ENCODE measurements at places on chromosomes 11 and 22.

DNA sequence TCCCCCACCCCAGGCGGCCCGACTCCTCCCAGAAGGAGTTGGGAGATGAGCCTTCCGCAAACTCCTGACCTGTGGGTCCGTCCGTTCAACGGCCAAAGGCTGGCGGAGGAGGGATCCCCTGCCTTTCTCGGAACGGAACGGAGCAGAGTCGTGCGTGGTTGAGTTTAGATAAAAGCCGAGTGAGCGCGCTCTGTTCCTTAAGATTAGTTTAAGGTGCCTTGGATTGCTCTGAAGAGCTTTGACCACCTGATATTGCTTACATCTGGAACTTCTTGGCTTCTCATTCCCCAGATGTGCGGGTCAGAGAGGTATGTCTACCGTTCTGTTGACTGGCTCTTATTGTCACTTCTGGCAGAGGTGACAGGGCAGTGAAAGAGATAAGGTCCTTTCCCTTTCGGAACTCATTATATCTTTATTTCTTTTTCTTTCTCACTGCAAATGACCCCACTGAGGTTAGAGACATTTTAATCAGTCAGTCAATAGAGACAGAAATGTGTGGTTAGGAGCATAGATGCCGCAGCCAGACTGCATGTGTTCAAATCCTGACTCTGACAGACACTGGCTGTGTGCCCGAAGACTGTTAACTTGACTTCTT lies at the start of gene TRIM6:
TRIM6 (plus strand) TSS at position 31 of the 595 bp plus-strand sequence; CDS start at position 292, 261 bp downstream.
- H3K27me3 ChIP-seq: no peaks in the 10 kb centered on the region
- peaks cover 10% of the 10 kb centered on the region for H3K4me1 ChIP-seq
- H3K27ac ChIP-seq: peak within 1 kb of the TSS; percentile 59
- H3K4me3 ChIP-seq: peak within 1 kb of the TSS; percentile 63
- peak; percentile 31 for DNase-seq

GRCh38 chr22:31333641-31334040 lies 12.5 kb downstream of the PATZ1 start:
- H3K4me3 ChIP-seq: no peak overlapping the region
- no peak overlapping the region for H3K27ac ChIP-seq
- H3K27me3 ChIP-seq: no peaks in the 10 kb centered on the region
- H3K36me3 ChIP-seq: peaks cover 12% of the 10 kb centered on the region
- no peak for DNase-seq

DNA sequence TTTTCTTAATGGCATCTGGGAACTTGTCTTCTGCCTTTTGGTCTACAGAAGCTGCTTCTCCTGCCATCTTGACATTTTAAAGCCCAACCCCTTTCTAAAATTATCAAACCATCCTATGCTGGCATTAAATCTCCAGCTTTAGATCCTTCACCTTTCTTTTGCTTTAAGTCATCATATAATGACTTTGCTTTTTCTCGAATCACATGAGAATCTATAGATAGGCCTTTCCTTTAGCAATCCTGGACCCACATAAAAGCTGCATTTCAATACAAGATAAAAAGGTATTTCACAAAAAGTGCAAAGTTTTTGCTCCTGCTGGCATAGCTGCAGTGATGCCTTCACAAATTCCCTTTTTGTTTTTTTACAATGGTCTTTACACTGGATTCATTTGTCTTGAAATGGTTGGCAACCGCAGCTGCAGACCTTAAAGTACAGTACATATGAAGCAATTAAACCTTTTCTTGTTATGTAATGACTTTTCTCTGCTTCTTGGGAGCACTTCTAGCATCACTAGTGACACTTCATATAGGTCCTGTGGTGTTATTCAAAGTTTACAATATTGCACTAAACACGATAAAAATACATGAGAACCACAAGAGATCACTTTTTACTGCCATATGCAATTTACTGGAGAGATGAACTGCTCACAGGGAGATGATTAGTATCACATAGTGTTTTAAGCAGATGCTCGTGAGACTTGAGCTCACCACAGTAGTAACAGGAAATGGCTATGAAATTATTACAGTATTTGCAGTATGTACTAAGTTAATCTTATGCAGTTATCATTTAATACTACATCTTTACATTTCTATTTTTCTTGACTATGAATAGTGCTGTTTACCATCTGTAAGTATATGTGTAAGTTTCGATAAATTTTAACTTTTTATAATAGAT lies 41.6 kb downstream of the ACER3 start:
- H3K27me3 ChIP-seq: no peaks in the 10 kb centered on the region
- no peak for DNase-seq
- no peaks in the 10 kb centered on the region for H3K4me1 ChIP-seq
- no peak overlapping the region for H3K4me3 ChIP-seq
- no peak overlapping the region for H3K27ac ChIP-seq

GRCh38 chr22:39170825-39171622 lies 18.5 kb upstream of the CBX7 start:
- peak; percentile 67 for DNase-seq
- no peaks in the 10 kb centered on the region for H3K36me3 ChIP-seq
- no peaks in the 10 kb centered on the region for H3K27me3 ChIP-seq
- H3K4me1 ChIP-seq: peaks cover 29% of the 10 kb centered on the region
- H3K27ac ChIP-seq: no peak overlapping the region

- H3K4me3 ChIP-seq: no peak overlapping the region
- H3K27me3 ChIP-seq: peaks cover 9% of the 10 kb centered on the region
- H3K36me3 ChIP-seq: no peaks in the 10 kb centered on the region
- DNase-seq: no peak
- no peak overlapping the region for H3K27ac ChIP-seq
Measured at GRCh38 chr11:2287091-2287490, 14.6 kb downstream of the C11orf21 start.

GRCh38 chr11:1397146-1397861 lies 7.6 kb downstream of the BRSK2 start:
- no peaks in the 10 kb centered on the region for H3K36me3 ChIP-seq
- no peaks in the 10 kb centered on the region for H3K27me3 ChIP-seq
- H3K4me1 ChIP-seq: no peaks in the 10 kb centered on the region
- H3K4me3 ChIP-seq: no peak overlapping the region
- no peak overlapping the region for H3K27ac ChIP-seq

DNA sequence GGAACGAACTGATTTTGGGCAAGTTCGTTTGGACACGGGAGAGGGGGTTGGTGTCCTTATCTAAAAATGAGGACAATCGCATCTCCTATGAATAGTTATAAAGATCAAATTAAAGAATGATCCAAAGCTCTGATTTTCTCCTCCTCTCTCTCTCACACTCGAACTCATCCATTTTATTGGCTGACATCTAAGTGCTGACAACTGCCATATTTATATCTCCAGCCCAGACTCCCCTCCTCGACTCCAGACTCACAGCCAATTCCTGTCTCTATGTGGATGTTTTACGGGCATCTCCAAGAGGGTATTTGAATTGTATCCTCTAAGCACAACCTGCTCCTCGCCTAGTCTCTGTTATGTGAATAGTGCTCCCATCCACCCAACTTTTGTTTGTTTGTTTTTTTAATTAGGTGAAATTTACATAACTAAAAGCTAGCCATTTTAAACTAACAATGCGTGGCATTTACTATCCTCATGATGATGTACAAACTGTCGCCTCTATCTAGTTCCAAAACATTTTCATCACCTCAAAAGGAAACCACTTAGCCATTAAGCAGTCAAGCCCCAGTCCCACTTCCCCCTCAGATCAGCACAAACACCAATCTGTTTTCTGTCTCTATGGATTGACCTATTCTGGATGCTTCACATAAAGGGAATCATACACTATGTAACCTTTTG lies 4.0 kb downstream of the SYN3 start:
- no peak for DNase-seq
- H3K4me3 ChIP-seq: no peak overlapping the region
- H3K27me3 ChIP-seq: peaks cover 11% of the 10 kb centered on the region
- no peaks in the 10 kb centered on the region for H3K4me1 ChIP-seq
- no peaks in the 10 kb centered on the region for H3K36me3 ChIP-seq

DNA sequence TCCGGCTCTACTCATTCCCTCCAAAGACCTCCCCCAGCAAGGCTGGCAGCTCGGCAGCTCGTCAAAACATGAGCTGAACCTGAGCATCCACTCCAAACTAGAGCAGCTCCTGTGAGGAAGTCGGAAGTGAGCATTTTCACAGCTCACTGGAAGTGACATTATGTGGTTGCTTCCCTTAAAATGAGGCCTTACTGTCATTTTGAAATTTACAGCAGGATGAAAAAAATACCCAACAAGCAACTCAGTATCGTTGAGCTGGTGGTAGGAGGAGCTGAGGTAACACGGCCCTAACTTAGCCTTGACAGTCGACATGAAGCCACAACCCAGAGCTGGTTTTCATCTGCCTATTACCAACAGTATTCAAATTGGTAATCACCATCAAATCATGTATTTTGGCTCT lies 38.0 kb upstream of the ARFGAP3 start:
- no peak overlapping the region for H3K27ac ChIP-seq
- no peaks in the 10 kb centered on the region for H3K27me3 ChIP-seq
- H3K4me1 ChIP-seq: no peaks in the 10 kb centered on the region
- H3K36me3 ChIP-seq: peaks cover 4% of the 10 kb centered on the region
- no peak for DNase-seq
- no peak overlapping the region for H3K4me3 ChIP-seq

GRCh38 chr11:44338026-44338425 lies 28.1 kb upstream of the ALX4 start:
- H3K4me3 ChIP-seq: no peak overlapping the region
- DNase-seq: no peak
- no peak overlapping the region for H3K27ac ChIP-seq

DNA sequence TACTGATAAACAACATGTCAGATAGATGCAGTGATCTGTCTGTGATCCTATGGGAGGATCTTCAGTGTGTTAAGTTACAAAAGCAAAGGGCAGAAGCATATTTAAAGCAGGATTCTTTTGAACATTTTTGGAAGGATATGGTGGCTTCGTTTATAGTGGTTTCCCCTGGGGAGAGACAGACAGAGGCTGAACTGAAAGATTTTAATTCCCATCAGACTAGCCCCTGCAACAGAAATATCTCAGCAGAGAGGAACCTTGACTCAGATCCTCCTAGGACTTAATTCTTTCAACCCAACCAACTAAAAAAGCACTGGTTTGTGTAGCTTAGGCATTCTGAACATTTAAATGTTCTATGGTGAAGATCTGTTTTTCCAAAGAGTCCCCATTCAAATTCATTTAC lies 5.7 kb downstream of the CLTCL1 start:
- no peaks in the 10 kb centered on the region for H3K27me3 ChIP-seq
- no peaks in the 10 kb centered on the region for H3K36me3 ChIP-seq
- no peak overlapping the region for H3K4me3 ChIP-seq
- peak overlapping the region; percentile 31 for H3K27ac ChIP-seq

- no peaks in the 10 kb centered on the region for H3K27me3 ChIP-seq
- no peak overlapping the region for H3K4me3 ChIP-seq
- DNase-seq: no peak
- H3K27ac ChIP-seq: no peak overlapping the region
Measured at GRCh38 chr22:22756109-22756508, 111.7 kb downstream of the GGTLC2 start.

- H3K4me1 ChIP-seq: peaks cover 7% of the 10 kb centered on the region
- no peaks in the 10 kb centered on the region for H3K27me3 ChIP-seq
- H3K36me3 ChIP-seq: peaks cover 13% of the 10 kb centered on the region
- peak overlapping the region; percentile 88 for H3K4me3 ChIP-seq
- H3K27ac ChIP-seq: peak overlapping the region; percentile 68
- DNase-seq: peak; percentile 68
Measured at GRCh38 chr11:63813563-63814382, 517 bp downstream of the SPINDOC start.

- DNase-seq: no peak
- no peak overlapping the region for H3K27ac ChIP-seq
- H3K4me3 ChIP-seq: no peak overlapping the region
- no peaks in the 10 kb centered on the region for H3K4me1 ChIP-seq
- H3K36me3 ChIP-seq: no peaks in the 10 kb centered on the region
- H3K27me3 ChIP-seq: no peaks in the 10 kb centered on the region
Measured at GRCh38 chr11:31725176-31725575, 85.9 kb downstream of the PAX6 start.

DNA sequence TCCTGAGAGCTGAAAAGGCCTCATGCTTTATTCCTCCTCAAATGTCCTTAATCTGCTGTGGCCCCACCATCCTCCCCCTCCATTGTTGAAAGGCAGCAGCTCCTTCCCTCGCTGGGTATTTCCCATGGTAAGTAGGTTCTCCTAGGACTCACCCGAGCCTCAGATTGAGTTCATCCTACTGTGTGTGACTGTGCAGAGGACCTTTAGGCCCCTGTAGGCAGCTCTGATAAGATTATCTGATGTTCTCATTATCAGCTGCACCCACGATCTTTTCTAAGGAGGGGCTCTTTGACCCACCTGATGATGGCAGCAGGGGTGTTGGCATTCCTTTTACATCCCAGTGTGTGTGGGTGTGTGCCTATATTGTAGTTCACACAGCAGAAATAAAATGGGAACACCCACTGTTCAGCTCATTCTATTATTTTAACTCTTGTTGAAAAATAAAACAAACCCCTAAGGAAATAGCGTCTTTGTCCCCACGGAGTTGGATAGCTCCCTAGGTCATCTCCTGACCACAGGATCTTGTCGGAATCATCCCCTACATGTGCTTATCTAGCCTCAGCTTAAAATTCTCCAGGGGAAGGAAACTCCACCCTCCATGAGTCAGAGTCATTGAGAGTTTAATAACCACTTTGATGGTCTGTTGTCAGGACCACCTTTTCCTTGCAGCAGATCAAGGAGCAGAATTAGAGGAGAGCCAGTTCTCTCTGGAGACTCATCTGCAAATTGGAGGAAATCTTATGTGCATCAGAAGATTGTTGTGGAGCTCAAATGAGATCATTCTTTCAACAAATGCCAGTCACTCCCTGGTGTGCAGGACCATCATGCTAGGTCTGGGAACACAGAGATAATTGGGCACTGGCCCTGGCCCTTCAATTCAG lies 19.3 kb downstream of the ENDOD1 start:
- H3K36me3 ChIP-seq: no peaks in the 10 kb centered on the region
- no peaks in the 10 kb centered on the region for H3K27me3 ChIP-seq
- peak; percentile 8 for DNase-seq
- H3K4me3 ChIP-seq: no peak overlapping the region

GRCh38 chr11:6191742-6192141 lies 7.3 kb upstream of the OR52W1 start:
- H3K4me3 ChIP-seq: no peak overlapping the region
- H3K27me3 ChIP-seq: no peaks in the 10 kb centered on the region
- no peak for DNase-seq
- no peak overlapping the region for H3K27ac ChIP-seq
- no peaks in the 10 kb centered on the region for H3K4me1 ChIP-seq

DNA sequence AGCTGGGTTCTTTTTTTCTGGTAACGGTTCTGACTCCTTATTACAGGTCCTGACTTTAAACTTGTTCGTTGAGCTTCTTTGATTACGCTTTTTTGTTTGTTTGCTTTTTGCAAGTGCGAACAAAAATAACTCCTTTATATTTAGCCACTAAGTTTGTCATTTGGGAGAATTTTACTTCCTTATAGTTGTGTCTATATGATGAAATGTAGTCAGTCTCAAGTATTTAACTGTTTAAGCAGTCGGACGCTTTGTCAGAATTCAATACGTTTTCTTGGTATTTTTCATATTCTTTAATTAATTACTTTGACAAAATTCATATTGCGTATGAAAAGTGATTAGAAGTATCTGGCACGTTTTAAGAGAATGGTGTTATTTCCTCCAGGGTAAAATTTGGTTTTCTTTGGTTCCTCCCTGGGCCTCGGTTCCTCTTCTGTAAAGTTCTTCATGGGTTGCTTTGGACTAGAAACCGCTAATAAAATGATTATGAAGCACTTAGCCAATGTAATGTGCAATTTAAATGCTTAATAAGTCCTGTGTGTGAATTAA lies 1.3 kb downstream of the CBL start:
- H3K36me3 ChIP-seq: no peaks in the 10 kb centered on the region
- H3K27me3 ChIP-seq: no peaks in the 10 kb centered on the region
- H3K27ac ChIP-seq: peak overlapping the region; percentile 74
- H3K4me3 ChIP-seq: peak overlapping the region; percentile 92
- peaks cover 5% of the 10 kb centered on the region for H3K4me1 ChIP-seq

- no peaks in the 10 kb centered on the region for H3K36me3 ChIP-seq
- DNase-seq: no peak
- H3K27ac ChIP-seq: no peak overlapping the region
- no peak overlapping the region for H3K4me3 ChIP-seq
Measured at GRCh38 chr11:78338138-78338537, 79.5 kb downstream of the GAB2 start.

All from fibroblast of lung (primary cell).